Astrocyte of the cerebellum (primary cell): ENCODE measurements at places on chromosomes 6 and 20.
A peak's percentile ranks its signal among the peaks of the same experiment; 100 is the strongest.

DNA sequence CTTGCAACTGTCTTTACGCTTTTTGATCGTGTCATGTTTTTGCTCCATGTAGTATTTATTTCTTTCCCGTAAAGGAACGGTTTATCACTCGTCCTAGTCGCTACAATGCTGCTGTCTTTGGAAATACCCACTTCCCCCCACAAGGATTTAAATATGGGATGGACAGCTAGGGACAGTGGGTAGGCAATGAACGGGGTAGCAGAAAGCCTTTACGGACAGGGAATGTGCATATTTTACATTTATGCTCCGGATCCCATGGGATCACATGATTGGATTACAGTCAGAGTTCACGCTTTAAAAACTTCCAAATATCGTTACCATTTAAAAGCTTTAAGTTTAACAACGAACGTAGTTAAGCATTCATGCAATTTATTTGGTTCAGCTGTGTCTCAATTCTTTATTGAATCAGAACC is 1.2 kb downstream of the HIVEP1 start:
- DNase-seq: no peak

- no peak for DNase-seq
Observed at GRCh38 chr6:165010556-165011535, 298.6 kb downstream of the C6orf118 start.

DNA sequence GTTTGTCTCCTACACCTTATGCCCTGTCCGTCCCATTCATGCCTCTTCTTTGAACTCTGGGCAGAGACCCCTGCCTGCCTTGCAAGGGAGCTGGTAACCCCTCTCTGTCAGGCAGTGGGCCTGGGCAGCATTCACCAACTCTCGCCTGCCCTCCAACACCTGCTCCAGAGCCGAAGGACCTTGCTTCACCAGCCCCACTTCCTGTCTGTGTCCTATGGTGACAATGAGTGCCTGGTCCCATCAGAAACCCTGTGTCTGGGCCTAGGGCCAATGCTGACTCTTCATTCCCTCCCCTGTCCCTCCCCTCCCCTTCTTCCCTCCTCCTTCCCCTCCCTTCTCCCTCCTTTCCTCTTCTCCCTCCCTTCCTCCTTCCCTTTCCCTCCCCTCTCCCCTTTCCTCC is 22.8 kb upstream of the PCMTD2 start:
- no peak for DNase-seq

DNA sequence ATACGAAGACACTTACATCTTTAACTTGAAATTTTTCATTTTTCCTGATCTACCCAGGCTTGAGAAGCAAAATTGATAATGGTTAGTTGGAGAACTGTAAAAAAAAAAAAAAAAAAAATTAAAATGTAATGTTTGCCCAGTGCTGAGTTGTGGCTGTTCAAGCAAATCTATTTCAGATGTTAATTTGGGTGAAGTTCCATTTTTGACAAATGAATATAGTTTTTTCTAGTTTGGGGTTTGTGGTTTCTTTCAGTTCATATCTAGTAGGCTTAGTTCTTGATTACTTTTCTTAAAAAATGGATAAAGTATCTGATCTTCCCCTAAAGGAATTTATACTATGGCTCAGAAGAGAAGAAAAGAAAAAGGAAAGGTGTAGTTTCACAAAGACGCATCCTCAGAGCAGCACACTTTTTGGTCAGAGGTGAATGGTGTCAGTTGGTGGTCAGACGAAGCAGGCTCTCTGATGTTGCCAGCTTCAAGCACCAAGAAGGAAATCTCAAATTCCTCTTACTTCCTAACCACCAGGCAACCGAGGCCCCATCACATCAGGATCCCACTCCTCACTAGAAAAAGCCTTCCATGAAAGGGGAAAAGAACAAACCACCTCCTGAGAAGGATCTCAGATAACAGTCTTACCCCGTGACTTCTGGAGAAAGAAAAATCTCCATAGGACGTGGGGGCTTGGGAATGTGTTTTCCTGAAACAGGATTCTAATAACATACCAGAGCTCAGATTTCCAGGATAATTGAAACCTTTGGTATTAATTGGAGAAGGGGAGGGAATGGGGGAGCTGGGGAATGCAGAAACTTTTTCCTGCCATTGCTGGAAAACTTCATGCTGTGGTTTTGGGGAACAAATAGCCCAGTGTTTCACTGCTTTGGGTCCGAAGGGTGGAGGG is 396.2 kb downstream of the CD83 start:
- DNase-seq: no peak

- DNase-seq: no peak
Observed at GRCh38 chr6:39911513-39912125, 22.6 kb downstream of the MOCS1 start.

- no peak for DNase-seq
Observed at GRCh38 chr6:25279748-25280343, 672 bp downstream of the CARMIL1 start.

- DNase-seq: no peak
Observed at GRCh38 chr6:53815381-53816119, 20.7 kb downstream of the LRRC1 start.

GRCh38 chr6:91681296-91681695 is 1094.4 kb upstream of the MAP3K7 start:
- DNase-seq: no peak

DNA sequence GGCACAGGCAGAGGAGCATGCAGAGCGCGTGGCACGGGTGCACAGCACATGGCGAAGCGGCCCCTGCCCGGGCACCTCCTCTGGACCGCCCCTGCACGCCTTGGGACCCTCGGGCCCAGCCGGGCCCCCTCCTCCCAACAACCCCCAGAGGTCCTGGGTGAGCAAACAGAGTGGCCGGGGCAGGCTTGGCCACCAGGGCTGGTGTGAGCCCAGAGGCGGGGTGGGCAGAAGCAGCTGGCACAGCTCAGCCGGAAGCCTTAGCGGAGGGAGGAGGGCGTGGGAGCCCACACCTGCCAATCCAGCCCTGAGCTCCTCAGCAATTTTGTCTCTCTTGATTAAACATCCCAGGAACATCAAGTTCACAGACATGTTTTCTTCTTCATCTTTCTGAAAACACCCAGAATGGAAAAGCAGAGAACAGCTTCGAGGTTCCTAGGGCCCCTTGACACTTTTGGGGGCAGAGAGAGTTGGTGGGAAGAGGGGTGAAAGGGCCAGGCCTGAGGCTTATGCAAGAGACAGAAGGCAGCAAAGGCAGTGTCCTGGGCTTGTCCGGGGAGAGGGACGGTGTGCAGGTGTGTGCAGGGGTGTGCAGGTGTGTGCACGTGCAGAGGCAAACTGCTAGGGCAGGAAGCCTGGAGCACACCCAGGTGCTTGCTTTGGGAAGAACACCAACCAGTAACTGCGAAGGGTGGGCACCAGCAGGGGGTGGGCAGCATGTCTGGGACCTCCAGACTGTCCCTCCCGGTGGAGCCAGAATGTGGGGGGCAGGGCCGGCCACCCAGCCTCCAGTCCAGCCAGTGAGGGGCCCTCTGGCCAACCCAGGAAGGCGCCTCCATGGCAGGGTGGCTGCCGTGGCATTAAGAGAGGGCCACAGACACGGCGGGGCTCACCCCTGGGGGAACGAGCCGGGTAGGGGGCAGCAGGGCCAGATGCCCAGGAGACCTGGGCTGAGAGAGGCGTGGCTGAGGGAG is 4.8 kb downstream of the HRH3 start:
- no peak for DNase-seq

DNA sequence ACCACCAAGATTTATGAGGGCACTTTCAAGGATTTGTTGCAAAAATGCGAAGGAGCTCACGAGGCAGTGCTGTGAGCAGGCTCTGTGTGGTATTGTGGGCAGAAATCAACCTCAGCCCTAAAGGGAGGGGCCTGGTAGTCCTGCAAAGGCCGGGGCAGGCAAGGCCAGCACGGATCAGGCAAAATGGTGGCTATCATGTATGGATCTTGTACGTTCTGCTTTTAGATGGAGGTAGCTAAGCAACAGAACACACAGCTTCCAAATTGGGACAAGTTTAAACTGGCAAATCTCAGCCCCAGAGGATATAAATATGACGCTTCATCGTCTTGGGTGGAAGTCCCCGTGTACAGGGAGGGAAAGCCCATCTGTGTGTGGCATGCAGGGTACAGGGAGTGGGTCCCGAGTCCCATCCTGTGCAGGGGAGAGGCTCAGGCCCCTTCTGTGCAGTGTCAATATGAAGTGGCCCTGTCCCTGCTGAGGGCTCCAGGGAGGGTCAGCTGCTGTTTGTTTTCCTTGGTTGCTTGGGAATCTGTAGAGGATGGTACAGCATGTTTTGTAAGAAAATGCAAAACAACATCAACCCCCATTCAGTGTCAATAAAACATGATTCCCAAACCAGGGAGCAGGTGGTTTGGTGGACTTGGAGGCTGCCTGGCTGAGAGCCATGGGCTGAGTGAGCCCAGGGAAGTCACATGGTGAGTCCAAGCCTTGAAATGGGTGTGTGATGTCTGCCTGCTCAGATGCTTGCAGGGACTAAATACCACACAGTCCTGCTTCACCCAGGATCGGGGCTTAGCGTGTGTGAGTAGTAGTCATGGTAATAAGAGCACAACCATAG is 113.0 kb downstream of the SYCP2 start:
- no peak for DNase-seq

GRCh38 chr6:168908887-168909286 is 344.8 kb downstream of the THBS2 start:
- no peak for DNase-seq

GRCh38 chr20:25604611-25605010 is 19.2 kb downstream of the NANP start:
- DNase-seq: no peak

GRCh38 chr6:157096522-157096921 is 226.8 kb downstream of the TMEM242 start:
- no peak for DNase-seq

DNA sequence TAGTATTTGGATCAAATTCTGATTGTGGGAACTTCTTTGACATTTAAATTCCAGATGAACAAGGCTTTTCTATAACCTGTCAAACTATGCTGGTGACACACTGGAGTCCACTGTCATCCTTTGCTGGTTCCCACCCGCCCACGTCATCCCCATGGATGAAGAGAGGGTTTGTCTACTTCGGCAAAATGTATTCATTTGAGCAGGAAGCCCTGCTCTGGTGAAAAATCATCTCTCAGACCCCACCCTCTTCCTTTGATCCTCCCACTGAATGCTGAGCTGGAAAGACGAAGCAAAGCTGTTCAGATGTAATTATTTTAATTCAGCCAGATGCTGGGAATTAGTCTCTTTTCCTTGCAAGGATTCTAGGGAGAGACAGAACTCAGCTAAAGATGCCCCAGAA is 50.5 kb downstream of the CPNE5 start:
- no peak for DNase-seq

- no peak for DNase-seq
Observed at GRCh38 chr20:63628246-63628975, 1.5 kb upstream of the GMEB2 start.

DNA sequence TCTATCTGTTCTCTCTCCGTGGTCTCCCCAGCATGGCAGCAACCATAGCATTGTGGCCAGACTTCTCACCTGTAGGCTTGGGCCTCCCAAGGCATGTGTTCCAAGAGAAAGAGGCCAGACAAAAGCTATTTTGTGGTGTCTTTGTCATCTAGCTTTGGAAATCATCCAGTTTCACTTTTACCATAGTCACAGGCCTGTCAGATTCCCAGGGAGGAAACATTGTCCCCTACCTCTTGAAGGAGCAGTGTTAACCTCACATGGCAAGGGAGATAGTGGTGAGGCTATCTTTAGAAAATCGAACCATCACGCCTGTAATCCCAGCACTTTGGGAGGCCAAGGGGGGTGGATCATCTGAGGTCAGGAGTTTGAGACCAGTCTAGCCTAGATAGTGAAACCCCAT is 42.3 kb upstream of the RALGAPA2 start:
- DNase-seq: no peak

DNA sequence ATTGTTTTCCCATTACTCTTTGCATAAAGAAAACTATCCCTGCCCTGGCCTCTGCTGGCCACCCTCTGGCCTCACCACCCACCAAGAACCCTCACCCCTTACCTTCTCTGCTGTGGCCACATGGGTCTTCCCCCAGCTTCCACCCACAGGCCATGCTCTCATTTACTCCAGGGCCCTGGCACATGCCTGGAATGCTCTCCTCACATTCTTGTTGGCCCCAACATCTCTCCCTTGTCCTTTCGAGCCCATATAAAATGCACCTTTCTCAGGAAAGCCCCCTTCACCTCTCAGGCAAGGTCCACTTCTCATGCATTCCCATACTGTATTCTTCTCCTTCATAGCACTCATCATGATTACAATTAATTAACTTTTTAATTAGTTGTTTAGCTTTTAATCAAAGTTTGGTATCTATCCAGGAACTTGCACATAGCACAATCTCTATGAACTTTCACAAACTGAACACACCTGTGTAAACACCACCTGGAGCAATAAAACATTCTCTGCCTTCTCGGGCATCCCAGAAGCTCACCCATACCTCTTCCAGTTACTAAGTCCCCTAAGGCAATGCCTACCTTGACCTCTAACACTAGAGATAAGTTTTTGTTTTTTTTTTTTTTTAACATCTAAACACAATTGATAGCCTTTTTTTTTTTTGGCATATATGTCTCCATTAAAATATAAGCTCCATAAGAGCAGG is 617.2 kb downstream of the PTPRT start:
- DNase-seq: no peak

DNA sequence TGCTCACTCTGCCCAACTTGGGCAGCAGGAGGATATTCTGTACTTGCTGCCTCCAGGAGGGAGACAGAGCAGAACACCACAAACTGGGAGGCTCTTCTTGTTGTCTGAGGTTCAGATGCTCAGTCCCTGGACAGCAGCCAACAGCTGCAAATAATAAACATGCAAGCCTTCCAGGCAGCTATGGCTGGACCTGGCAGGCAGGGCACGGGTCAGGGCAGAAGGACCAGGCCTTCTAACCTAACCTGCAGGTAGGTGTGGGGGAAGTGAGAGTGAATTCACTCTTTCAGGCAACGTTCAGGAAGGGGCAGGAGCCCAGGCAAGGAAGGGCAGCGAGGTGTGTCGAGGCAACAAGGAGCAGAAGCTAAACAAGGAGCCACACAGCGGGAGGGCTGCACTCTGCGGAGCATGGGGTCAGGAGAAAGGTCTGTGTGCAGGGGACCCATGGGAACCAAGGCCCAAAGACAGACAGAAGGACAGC is 31.5 kb downstream of the NINL start:
- peak; percentile 38 for DNase-seq
